ENCODE measurements at places on chromosomes 7 and 10.

DNA sequence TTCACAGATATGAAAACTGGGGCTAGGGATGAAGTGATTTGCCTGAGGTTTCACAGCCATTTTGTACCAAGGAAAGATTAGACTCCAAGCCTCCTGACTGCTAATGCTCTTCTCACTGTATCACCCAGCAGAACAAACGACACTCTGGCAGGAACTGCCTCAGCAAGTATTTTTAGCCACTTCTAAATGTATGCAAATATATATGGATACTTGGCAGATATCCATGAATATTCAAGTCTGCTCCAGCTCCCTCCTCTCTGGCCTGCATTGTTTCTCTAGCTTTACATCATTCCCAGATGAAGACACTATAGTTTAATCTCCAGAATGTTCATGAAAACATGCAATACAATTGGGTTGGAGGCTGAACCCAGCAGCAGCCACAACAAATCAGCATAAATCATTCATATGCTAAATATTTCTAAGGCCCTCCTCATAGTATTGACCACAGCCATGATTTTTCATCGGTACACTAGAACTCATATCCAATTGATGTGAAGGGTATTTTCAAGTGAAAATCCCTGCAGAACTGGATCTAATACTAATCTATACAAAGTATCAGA is 65.5 kb downstream of the HPSE2 start:
- no peak for DNase-seq

GRCh38 chr10:119805702-119806230 is 66.9 kb downstream of the MCMBP start:
- no peak for DNase-seq

- DNase-seq, result no peak
Measured at GRCh38 chr7:26688388-26688787, 176.0 kb downstream of the SKAP2 start.

DNA sequence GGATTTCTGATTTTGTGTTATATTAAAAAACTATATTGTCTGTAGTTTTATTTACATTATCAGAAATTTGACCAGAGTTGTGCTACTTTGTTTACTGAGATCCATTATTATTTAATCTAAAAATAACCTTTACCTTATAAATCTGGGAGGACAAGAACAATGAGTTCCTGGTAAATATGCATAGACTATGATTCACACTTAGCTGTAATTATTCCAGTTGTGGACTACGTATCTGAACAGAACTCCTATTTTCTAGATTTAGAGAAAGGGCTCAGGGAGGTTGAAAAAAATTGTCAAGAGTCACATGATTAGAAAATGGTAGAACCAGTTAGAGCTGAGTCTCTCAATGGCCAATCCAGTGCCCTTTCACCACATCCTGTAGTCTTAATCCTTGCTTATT is 4.2 kb upstream of the GPR158 start:
- no peak for DNase-seq

DNA sequence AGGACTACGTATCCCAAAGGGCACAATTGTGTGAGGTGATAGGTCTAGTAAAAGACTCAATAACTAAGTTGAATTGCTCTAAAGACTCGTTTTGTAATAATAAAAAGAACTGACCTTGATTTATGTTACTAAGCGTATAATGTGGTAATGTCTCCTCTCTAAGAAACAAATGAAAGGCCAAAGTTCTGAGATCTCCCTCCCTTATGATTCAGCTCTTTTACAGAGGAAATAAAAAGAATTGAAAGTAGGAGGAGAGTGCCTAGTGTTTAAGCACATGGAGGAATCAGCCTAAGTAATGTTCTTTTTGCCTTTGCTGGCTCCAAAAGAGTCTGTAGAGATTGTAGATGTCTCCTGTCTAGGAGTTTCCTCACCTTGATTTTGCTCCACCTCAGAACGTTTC is 98.0 kb downstream of the ARL4A start:
- DNase-seq, result no peak

DNA sequence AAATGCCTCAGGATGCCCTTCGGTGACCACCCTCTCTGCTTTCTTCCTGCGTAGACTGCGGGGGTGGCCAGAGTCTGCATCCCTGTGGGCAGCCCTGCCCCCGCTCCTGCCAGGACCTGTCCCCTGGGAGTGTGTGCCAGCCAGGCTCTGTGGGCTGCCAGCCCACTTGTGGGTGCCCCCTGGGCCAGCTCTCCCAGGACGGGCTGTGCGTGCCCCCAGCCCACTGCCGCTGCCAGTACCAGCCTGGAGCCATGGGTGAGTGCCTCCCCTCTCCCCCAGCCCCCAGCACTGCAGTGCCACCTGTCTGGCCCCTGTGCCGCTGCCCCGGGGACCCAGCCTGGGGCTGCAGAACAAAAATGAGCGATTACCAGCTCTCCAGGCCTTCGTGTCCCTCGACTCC is 23.1 kb upstream of the ZNF862 start:
- DNase-seq, result no peak
